NCI-H460 (cell line): ENCODE measurements at places on chromosomes 2 and 18.

DNA sequence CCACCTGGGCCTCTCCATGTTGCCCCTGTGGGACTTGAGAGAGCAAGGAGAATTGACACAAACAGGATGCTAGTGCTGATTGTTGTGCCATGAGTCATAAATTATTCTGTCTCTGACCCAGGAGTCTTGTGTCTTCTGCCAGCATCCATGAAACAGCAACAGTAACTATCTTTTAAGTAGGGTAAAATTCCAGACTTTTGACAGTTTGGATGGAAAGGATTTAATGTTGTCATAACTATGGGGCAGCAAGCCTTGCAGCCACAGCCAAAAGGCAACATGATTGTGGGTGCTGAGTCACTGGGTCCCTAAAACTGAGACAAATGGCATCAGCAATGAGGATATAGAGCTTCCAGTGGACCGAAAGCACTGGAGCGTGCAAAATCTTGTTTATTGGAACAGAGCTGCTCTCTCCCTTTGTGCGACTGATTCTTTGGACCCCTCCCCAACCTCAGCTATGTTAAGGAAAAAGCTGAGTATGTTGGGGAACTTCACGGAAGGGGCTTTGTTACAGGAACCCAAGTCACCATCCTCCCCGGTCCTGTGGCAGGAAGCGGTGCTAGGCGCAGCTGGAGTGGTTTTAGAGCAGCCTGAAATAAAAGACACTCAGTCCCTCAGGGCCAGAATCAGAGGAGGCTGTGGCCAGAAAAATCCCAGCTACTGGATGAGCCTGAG lies 9.6 kb upstream of the ITPRIPL1 start:
- no peak for DNase-seq

GRCh38 chr2:120472891-120473309 lies 127.0 kb downstream of the INHBB start:
- DNase-seq = no peak

- DNase-seq = no peak
Measured at GRCh38 chr2:222033541-222033940, 265.3 kb downstream of the PAX3 start.

- DNase-seq = no peak
Measured at GRCh38 chr18:61398961-61399705, 65.9 kb downstream of the CDH20 start.

GRCh38 chr2:97693476-97693875 lies 19.9 kb upstream of the ZAP70 start:
- DNase-seq = no peak

GRCh38 chr2:150135223-150135883 lies 352.1 kb downstream of the RND3 start:
- DNase-seq = no peak

DNA sequence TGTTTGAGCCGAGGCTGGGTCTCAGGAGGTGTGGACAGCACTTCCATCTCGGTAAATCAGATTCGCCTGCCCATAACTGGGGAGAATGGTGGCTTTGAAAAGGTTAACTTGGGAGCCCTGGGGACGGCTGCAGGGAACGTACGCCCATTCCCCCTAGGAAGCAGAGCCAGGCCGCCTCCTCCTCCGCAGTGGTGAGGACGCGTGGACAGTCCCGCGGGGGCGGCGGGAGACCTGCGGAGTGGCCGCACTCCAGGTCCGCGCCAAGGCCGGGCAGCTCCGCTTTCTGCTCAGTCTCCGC lies 845 bp upstream of the MYCN start:
- no peak for DNase-seq

GRCh38 chr18:48019557-48020325 lies 89.3 kb upstream of the SMAD2 start:
- DNase-seq = no peak

GRCh38 chr2:129255610-129256313 lies 723.7 kb upstream of the RAB6C start:
- DNase-seq = no peak

DNA sequence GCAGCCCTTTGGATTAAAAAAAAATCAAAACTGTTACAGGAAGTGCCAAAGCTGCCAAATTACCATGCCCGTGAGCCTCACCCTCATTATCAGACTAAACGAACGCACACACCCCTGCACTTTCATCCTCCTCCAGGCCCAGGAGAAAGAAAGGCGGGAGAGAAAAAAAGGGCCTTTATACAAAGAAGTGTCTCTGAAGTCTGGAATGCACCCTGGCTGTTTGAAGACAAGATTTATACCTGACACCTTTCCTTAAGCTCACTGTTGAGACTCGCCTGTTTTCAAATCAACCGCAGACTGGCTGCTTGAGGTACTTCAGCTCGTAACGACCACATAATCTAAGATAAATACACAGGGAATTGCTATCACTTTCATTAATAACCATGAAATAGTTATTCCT lies 31.0 kb downstream of the EDAR start:
- DNase-seq = no peak
